ENCODE measurements at places on chromosomes 5 and 9.
A peak's percentile ranks its signal among the peaks of the same experiment; 100 is the strongest.

- peak; percentile 49 for DNase-seq
These were observed 41.3 kb downstream of the GARNL3 start for GRCh38 chr9:127305838-127306226.

DNA sequence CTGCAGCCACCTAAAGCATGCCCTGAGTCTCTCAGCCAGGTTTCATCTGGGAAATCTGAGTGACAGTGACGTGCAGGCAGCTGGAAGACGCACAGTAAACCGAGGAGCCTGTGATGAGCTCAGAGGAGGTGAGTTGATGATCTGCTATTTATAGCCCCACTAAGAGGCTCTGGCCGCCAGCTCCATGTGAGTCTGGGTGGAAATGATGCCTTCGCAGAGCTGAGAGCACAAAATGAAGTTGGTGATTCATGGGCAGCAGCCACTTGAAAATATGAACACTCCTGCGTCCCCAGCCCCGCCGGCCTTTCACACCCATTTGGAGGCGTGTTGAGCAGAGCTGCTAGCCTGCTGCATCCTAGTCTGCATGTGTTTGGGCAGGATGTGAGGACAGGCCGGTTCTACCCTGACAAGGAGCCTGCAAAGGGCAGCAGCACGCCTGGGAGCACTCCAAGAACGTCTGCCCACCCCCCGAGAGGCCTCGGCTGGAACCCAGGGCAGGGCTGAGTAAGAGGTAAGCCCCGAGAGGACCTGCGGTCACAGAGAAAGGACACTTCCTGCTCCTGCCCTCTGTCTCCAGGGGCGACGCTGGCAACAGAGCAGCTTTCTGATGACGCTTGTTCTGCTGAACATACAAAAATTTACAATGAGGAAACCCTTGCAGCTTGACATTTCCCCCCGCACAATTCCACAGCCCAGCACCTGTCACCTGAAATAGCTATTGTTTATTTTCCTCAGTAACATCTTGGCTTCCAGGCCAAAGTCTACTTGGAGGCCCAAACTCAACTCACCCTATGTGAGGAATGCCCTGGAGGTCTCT, 25.1 kb upstream of the CDKN2AIPNL start:
- no peak for DNase-seq

DNA sequence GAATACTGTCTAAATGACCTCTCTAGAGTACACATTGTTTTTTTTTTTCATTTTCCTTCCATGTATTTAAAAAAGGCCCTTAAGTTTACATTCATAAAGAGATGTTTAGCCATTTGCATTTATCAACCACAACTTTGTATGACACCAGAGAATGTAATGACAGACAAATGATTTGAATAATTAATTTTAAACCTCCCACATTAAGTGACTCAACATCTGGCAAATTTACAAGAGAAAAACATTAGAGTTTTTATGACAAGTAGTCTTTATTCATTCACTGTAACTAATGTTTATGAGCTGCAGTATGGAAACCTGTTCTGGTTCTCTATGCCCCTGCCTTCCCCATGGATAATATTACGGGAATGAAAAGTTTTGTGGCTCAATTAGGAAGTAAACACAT, 1093.8 kb upstream of the CDH9 start:
- DNase-seq: no peak

DNA sequence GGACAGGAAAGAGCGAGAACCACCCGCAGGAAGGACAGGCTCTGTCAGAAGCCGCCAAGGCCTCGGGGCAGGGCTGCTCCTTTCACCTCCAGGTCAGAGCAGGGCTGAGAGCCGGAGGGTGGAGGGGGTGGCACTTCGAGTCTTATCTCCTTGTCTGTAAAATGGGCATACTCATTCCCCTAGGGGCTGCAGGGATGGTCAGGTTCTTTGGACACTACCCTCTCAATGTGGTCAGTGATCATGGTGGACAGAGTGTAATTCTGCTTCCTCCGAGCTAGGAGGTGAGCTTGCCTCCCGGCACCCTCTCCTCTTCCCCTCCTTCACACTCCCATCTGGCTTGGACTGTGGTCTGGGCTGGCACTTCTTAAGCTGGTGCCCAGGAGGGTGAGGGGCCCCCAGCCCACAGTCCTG, 39.6 kb downstream of the RGS3 start:
- no peak for DNase-seq

DNA sequence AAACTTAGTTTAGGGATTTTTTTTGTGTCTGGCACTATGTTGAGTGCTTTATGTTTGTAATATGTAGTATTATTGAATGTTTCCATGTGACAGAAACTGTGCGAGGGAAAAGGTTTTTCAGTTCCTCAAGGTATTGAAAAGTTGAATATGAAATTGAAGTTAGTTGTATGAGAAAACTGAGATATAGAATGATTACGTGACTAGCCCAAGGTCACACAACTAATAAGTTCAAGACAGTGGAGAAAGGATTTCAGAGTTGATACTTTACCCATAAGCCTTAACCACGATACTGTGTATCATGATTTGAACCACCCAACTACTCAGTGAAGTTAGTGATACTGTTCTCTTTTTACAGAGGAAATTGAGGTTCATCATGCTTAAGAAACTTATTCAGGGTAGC, 5.7 kb downstream of the NIPBL start:
- no peak for DNase-seq

GRCh38 chr5:157556615-157557418, 18.8 kb downstream of the ADAM19 start:
- no peak for DNase-seq

DNA sequence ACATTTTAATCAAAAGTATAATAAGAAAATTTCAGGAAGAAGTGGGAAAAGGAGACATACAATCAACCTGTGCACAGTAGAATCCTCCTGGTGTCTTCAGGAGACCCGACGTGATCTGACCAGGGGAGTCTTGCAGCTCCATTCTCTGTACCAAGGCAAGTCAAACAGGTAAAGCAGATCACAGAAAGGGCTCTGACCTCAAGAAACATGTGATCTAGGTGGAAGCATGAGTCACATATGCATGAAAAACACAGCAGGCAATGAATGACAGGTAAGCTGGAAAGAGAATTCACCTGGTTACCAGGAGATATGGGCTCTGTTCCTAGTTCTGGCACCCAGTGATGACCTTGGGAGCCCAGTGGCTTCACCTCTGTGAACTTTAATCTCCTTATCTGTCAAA, 19.4 kb upstream of the FABP6 start:
- no peak for DNase-seq

GRCh38 chr9:130952065-130952762, 13.2 kb upstream of the FIBCD1 start:
- no peak for DNase-seq

DNA sequence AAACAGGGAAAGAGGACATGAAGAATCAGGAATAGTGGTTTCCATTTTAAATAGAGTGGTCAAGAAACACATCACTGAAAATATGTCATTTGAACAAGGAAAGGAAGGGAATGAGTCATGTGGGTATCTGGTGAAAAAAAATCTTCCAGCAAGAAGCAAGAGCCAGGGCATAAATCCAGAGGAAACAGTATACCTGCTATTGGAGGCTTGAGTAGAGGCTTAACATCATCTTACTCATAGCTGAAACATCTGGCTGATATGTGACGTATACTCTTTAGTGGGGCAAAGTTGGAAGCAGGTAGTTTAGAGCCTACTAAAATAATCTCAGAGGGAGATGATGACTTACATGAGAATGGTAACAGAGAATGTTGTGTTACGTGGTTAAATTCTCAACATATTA, 517.2 kb downstream of the CAAP1 start:
- no peak for DNase-seq

DNA sequence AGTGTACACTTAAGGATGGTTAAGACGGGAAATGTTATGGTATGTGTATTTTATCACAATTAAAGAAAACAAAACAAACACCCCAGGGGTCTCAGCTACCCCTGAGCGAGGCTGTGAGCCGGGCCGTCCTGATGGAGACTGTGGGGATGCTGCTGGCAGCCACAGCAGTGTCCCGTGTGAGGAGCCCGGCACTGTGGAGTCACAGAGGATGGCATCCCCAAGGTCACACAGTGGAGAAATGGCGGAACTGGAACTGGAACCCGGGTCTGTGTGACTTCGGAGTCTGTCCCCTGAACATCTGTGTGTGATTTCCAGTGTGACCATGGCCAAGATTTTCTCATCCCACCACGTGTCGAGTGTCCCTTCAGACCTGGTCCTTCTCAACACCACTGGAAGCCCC, 80.7 kb upstream of the PHYKPL start:
- no peak for DNase-seq

DNA sequence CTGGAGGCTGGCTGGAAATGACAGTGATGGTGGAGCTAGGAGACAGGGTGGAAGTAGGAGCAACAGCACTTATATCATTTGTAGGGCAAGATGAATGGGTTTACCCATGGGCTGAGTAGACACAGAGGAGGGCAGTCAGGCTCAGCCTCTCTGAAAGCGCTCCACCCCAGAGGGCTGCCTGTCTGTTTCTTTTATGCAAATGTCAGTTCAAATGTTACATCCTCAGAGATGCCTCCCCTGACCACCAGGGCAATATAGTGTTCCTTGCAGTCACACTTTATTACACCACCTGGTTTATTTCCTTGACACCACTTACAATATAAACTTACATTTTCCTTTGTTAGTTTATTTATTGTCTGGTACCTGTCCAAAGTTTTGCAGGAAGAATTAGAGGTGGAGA, 159.5 kb upstream of the IL12B start:
- no peak for DNase-seq

- DNase-seq: peak; percentile 37
These were observed 27.3 kb downstream of the CPEB4 start for GRCh38 chr5:173915310-173916014.

- no peak for DNase-seq
These were observed 9.5 kb upstream of the FAM163B start for GRCh38 chr9:133618726-133619125.

DNA sequence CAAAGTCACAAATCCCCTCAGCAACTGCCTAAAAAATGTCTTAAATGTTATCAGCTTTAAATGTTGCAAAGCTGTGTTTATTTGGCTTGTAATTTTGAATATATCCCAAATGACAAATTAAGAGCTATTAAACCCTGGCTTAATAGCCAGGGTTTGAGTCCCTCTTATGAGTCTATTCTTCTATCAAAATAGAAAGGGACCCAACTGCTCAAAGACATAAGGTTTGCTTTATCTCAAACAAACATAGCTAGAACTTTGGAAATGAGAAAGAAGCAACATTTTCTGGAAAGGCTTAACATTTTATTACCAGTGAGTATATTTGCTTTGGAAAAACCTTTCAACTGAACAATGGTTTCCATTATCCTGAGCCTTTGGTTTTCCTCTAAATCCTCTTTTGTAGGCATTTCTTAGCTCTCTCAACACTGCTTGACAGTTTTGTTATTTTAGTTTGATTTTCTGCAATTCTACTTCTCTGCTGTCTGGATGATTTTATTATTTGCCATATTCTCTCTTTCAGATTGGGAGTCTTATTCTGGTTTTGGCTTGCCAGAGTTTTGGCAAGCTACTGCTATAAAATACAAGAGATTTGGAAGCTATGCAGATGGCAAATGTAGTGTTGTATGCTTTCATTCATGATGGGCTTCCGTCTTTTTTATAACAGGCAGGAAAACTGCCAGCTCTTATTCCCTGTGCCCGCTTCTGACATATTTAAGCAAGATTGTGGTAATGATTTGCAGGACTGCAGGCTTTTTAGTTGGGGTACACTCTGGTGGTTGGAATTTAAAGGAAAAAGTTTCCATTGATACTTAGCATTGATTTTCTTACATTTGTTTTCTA, 734.9 kb downstream of the DTWD2 start:
- no peak for DNase-seq

DNA sequence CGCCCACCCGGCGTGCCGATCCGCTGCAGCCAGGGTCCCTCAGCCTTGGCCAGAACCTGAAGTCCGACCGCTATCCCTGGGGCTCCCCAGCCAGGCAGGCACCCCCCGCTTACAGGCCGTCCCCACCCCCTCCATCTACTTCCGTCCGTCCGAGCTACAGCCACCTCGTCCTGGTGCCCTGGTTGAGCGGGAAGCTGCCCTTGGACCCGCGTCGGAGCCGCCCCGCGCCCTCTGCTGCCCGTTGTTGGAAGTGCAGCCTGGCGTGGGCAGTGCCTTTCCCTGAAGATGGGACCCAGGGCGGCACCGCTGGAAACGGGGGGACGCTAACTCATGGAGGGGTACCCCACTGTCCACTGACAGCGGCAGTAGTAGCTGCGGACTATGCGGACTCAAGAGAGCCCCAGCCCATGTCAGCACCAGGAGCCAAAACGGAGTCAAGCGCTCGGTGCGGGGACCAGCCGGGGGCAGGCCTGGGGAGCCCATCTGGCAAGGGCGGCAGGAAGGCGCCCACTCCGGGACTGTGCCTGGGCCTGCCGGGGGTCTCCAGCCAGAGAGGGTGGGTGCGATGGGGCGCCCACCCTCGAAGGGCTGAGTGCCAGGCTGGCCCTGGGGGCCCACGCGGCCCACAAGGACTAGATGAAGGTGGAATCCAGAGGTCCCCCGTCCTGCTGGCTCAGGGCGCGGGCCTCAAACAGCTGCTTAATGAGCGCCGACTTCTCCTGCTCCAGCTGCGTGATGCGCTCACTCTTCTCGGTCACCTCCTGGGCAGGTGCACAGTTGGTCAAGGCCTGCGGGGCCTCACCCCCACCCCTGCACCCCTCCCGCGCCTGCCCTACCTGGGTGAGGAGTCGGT, 6.1 kb downstream of the SAPCD2 start:
- peak; percentile 78 for DNase-seq

DNA sequence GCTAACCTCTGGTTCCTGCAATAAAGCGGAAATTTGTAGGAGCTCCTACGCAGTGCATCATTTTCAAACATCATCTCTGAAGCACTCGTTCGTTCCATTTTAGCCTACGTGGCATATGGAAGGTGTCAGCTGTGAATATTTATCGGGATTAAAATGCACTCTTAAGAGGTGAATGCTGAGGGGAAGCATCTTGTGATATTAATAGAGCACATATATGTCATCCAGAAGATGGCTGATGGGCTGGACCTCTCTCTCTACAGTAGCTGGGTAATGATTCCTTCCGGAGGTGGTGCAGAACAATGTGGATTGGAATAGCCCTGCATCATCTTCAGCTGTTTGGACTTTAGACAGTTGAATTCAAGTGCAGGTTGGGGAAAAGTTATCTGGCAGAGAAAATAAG, 478.7 kb downstream of the DMAC1 start:
- DNase-seq: no peak
